Stimulated activated CD8-positive, alpha-beta memory T cell treated with anti-CD3 and anti-CD28 coated beads, Interleukin-15, amount 100 ng/mL, for 4 hours (primary cell): ENCODE measurements at places on chromosomes 1 and 21.

- DNase-seq: no peak
These were observed 25.3 kb upstream of the RRP15 start for GRCh38 chr1:218259800-218260199.

DNA sequence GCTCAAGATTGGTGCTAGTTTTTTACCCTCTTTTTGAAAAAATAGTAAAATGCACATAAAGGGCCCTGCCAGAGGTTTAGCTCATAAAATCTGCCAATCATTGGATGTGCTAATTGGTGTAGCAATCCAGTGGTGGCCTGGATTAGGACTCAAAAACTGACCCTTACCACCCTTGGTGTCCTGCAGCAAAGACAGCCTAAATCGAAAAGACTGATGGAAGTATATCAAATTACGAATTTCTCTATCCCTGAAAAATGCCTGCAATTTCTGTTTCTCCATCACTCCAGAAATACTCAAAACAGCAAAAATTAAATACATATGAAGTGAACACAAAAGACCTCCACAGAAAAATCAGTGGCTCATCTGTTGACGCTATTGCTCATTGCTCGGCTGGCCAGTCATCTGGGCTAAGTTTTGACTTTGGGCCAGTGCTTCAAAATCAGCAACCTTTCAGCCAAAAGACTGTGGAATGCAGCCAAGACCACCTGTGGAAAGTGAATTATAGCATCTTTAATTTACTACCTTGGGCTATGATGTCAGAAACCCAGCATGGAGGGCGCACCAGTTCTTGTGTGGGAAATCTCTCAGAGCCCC, 30.0 kb downstream of the WLS start:
- no peak for DNase-seq

DNA sequence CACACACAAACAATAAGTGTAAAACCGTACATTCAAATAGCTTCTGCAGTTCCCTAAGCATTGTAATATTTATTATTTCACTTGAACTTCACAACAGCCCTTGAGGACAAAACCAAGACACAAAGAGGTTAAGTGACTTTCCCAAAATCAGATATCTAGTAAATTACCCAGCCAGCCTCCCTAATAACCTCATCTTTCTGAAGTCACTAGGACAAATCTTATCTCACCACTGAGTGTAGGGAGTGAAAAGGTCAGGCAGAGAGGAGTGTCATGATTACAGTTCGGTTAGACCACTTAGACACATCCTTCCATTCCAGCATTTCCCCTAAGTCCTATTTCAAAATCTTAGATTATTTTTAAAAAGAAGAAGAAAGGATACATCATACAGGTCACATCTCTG, 377.3 kb upstream of the NFIA start:
- DNase-seq: no peak

GRCh38 chr1:169521226-169521625, 35.5 kb upstream of the SLC19A2 start:
- DNase-seq: no peak

GRCh38 chr1:26745191-26745590, 42.6 kb upstream of the PIGV start:
- no peak for DNase-seq
